ENCODE measurements at places on chromosomes 2 and 18.

DNA sequence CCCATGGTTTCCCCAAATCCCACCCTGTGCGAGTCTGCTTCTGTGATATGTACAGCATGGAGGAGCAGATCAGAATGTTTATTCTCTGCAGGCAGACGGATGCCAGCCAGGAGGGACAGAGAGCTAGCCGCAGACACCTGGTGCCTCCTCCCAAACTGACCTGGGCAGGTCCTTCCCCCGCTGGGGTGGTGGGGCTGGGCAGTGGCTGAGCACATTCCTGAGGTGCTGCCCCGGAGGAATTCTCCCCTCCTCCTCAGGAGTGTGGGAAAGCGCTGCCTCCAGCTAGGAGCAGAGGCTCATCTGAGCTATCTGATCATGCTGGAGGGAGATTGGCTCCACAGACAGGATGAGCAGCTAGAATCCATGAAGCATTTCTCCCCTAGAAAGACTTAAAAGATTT is 21.7 kb downstream of the C2orf92 start:
- DNase-seq, result no peak

- DNase-seq, result no peak
These were observed 72.4 kb upstream of the CCDC150 start for GRCh38 chr2:196566961-196567666.

DNA sequence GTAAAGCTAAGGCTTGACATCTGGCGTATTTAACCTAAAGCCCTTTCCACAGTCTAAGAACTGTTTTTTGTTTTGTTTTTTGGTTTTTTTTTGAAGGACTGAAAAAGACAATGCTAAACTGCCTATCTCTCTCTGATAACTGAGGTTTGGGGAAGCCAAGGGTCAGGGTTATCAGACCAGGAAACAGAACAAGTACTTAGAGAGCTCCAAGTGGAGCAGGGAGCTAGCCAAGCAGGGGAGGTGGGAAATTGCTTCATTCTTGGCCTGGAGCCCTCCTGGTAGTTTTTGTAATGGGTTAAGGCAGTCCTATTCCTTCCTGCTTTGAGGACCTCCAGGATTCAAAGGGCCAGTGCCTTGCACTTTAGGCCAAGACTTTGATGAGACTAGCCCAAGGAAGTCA is 154.3 kb upstream of the LTBP1 start:
- no peak for DNase-seq

DNA sequence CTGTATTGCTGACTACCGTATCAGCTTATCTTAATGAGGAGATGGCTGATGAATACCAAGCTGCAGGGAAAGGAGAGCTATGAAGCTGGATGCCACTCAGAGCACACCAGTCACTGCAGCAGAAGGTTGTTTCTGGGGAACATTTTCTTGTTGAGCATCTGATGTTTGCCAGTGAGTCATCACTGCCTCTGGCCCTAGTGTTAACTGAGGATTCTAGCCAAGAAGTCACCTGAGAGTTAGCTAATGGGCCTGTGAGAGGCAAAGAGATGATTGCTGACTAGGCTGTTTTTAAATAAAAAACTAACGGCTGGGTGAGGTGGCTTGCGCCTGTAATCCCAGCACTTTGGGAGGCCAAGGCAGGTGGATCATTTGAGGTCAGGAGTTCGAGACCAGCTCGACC is 37.9 kb downstream of the CCDC150 start:
- DNase-seq, result no peak

DNA sequence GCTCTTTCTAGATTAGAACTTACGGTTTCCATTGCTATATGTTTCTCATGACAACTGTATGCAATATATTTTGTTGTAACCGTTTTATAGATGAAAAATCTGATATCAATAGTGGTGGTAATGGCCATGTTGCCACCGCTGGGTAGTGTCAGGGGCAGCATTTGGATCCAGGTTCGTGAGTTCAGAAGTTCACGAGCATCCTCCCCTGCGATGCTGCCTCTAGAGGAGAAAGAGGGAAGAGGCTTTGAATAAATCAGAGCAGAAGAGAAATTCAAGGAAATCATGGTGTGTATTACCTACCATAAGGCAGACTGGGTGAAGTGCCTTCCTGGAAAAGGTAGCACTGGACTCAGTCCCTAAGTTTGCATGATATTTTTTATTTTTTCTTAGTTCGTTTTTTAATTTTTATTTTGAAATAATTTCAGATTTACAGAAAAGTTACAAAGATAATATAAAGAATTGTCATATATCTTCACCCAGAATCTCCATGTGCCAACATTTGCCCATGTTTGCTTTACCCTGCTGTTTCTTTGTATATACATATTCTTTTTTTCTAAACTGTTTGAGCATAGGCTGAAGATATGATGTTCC is 3.3 kb upstream of the ZBTB7C start:
- peak; percentile 14 for DNase-seq

DNA sequence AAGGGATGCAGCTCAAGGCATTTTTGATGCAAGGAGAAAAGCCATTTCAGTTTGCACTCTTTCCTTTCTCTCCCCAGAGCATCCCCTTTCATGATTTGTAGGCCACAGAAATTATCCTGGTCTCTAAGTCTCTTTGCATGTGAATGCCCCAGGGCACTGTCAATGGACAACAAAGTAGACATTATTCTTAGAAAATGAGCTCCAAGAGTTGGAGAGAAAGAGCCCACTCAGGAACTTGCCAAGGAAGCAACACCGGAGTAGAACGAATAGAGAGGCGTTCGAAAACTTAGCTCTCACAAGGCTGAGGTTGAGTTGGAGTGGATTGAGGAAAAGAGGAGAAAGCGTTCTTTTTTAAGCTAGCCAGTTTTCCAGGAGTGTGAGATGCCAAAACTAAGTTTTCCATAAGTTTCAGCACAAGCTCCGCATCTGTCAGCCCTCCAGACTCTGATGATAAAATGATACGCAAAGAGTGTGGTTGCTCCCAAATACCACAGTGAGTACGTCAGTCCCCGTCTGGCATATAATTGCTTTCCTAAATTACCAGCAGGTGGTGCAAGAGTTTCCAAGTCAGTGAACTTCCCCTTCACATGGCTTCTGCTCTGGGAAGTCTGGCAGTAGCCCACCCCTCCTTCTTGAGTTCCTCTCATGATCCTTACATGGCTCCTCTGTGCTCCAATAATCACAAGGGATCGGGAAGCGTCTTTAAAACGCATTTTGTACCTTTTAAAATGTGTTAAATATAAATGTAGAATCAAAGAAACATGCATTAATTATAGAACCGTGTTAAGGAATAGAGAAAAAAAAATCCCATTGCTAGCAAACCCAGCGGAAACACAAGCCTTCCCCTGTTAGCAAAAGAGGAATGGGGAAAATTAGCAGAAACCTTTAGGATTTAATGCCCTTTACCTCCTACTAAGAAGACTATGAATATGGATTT is 1060.6 kb upstream of the FANCL start:
- DNase-seq, result peak; percentile 21

- no peak for DNase-seq
These were observed 283.4 kb downstream of the CLIP4 start for GRCh38 chr2:29398384-29399237.

- DNase-seq, result no peak
These were observed 121.6 kb downstream of the SP100 start for GRCh38 chr2:230537531-230537976.

GRCh38 chr2:19859565-19859964 is 42.2 kb downstream of the TTC32 start:
- no peak for DNase-seq

DNA sequence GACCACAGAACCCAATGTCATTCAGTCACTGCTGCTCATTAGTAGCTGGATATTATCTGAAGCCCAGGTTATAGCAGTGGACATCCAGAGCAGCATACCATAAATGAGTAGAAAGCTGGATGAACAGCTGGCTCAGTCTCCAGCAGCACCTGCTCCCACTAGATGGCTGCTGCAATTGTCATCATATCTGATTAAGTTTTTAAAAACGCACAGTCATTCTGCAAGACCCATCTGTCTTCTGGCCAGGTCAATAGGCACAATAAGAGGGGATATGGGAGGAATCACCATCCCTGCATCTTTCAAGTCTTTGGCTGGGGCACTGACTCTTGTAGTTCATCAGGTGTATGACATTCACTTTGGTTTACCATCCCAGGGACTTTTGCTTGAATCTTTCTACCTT is 55.1 kb upstream of the XDH start:
- DNase-seq, result no peak

DNA sequence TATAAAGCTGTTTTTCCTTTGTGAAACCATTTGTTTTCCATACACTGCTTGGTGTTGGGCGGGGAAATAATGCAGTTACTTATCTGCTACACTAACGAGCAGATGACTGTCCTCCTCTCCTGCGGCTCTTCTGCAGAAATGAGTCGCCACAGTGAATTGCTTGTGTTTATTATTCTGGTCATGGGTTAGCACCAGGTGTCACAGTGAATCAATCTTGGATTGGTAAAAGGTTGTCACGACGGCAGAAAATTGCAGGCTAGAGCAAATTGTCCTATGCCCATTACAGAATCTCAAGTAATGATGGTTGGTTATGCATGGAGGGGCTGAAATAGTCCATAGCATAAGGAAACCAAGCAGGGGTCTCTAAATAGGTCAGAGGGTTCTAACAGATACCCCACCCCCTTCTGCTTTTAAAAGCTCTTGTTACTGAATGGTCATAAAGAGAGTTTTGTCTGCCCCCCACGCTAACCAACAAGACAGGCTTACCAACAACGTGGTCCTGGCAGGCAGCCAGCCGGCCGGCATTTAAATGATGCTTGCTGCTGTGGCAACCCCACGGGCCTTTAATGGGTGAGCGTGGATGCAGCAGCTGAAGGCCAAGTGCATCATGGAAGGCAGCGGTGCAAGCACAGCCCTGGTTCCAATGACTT is 29.5 kb downstream of the RAB31 start:
- DNase-seq, result no peak

DNA sequence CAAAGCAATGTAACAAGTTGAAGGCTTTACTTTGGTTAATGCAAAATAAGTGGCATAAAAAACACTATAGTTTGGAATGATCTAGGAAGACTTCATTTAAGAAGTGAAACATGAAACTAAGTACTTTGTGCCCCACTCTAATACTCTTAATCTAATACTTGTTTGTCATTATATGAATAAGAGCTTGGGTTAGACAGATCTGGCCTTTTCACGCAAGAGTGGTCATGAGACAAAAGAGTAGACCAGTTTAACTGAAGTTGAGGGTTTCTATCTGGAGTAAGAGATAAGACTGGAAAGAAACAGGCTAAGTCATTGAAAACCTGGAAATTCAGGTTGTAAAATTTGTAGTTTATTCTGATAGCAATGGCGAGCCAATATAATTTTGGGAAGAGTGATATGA is 2.8 kb downstream of the SLC30A6 start:
- DNase-seq, result no peak

DNA sequence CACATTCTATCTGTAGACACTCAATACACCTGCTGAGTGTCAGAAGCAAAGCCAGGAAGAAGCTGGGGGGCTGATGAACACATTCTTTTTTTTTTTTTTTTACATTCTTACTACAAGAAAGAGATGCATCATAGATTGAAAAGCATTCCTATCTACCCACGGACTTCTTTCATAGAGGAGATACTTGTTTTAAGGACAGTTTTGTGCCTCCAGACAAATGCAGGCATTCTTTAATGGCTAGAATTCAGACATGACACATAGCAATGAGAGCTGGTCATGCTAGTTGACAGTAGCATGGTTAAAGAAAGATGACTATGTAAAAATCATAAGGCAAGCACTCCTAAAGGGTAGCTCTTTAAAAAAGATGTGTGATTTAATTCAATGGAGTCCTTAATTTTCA is 110.2 kb downstream of the EPHA4 start:
- no peak for DNase-seq

DNA sequence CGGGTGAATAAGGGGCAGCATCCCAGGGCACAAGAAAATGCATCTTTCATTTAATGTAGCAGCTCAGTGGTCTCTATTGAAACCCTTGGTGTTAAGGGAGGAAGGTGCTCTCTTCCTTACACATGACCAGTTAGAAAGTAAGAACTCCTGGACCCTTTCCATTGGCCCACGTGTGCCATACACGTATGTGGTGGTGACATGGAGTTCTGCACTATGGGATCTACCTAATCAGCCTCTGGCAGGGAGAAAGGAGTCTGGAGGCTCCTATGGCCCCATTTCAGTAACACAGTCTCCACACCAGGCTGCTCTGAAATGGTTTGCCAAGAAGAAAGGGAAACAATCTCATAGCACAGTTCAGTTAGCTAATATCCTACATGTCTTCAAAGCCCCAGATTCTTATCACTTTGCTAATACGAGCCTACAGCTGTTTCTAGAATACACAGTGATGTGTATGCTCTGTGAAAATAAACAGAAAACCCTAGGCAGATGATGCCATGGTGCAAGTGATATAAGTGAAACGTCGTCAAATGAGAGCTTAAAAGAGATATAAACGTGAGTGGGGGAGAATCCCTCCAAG is 7.0 kb downstream of the EFEMP1 start:
- no peak for DNase-seq

DNA sequence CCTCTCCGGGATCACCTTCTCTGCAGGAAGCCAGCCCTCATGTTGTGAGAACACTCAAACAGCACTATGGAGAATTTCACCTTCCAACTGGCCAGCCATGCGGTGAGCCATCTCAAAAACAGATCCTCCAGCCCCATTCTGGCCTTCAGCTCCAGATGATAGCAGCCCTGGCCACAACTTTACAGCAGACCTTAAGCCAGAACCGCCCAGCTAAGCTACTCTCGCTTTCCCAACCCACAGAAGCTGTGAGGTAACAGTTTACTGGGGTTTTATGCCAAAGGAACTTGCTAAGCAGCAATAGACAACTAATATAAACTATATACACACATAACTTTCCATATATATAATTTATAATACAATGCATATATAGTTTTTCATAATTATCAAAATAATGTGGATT is 11.6 kb upstream of the PTPN4 start:
- DNase-seq, result no peak

- DNase-seq, result no peak
These were observed 24.2 kb downstream of the APOB start for GRCh38 chr2:21019678-21020021.

DNA sequence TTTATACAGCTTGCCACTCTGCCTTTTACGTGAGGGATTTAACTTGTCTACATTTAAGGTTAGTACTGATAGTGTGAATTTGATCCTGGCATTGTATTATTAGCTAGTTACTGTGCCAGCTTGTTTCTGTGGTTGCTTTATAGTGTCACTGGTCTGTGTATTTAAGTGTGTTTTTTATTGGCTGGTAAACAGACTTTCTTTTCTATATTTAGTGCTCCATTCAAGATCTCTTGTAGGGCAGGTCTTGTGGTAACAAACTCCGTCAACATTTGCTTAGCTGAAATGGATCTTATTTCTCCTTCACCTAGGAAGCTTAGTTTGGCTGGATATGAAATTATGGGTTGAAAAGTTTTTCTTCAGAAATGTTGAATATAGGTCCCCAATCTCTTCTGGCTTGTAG is 1971.0 kb upstream of the LRRTM1 start:
- DNase-seq, result no peak

DNA sequence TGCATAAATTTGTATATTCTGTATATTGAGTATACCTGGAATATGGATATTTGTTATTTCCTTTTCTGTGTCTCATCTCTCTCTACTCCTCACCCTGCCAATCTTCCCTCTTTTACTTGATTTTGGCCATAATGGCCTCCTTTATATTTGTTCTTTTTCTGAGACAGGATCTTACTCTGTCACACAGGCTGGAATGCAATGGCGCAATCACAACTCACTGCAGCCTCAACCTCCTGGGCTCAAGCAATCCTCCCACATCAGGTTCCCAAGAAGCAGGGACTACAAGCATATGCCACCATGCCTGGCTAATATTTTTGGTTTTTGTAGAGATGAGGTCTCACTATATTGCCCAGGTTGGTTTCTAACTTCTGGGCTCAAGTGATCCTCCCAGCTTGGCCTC is 30.5 kb downstream of the PREPL start:
- DNase-seq, result no peak

GRCh38 chr2:54330926-54331835 is 75.2 kb upstream of the TSPYL6 start:
- no peak for DNase-seq
